ENCODE measurements at places on chromosomes 5 and 9.

- DNase-seq: no peak
Observed at GRCh38 chr9:127574072-127574993, 37.7 kb upstream of the STXBP1 start.

GRCh38 chr9:127567730-127568617 lies 44.1 kb upstream of the STXBP1 start:
- no peak for DNase-seq

DNA sequence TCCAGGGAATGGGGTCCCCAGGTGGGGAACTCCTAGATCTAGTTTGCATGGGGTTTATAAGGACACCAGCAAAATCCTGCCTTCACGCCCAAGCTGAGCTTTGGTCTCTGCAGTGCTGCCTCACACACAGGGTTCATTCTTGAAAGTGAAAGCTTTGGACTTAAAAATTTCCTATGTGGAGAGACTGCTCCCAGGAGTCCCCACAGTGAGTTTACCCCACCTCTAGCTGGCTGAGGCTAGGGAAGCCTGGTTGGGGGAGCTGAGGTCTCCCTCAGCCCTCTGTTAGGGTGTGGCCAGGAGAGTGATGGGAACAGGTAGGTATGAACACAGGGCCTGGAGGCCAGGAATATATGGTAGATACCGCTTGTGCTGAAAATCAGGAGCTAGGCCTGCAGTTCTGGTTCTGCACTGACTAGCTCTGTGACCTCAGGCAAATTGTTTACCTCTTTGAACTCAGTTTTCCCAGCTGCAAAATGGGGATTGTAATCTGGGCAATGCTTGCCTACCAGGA lies 41.5 kb upstream of the LARP1 start:
- no peak for DNase-seq

GRCh38 chr9:37784291-37784615 lies 611 bp downstream of the EXOSC3 start:
- DNase-seq: no peak

GRCh38 chr9:16515207-16515606 lies 355.3 kb downstream of the BNC2 start:
- DNase-seq: no peak

DNA sequence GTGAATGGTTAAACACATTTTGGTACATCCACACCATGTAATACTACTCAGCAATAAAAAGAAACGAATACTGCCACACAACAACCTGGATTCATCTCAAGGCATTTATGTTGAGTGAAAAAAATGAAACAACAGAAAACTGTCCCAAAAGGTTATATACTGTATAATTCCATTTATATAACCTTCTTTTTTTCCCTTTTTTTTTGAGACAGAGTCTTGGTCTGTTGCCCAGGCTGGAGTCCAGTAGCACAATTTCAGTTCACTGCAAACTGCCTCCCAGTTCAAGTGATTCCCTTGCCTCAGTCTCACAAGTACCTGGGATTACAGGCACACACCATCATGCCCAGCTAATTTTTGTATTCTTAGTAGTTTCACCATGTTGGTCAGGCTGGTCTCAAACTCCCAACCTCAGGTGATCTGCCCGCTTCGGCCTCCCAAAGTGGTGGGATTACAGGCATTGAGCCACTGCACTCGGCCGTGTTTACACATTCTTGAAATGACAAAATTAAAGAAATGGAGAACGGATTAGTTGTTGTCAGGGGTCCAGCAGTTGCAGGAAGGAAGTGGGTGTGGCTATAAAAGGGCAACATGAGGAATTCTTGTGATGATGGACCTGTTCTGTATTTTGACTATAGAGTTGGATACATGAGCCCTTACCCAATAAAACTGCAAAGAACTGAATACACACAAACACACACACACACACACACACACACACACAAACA lies 17.4 kb downstream of the PPP6C start:
- DNase-seq: no peak

GRCh38 chr5:25948278-25948677 lies 1090.1 kb downstream of the CDH9 start:
- DNase-seq: no peak

GRCh38 chr5:53035868-53036381 lies 46.8 kb downstream of the ITGA2 start:
- no peak for DNase-seq

DNA sequence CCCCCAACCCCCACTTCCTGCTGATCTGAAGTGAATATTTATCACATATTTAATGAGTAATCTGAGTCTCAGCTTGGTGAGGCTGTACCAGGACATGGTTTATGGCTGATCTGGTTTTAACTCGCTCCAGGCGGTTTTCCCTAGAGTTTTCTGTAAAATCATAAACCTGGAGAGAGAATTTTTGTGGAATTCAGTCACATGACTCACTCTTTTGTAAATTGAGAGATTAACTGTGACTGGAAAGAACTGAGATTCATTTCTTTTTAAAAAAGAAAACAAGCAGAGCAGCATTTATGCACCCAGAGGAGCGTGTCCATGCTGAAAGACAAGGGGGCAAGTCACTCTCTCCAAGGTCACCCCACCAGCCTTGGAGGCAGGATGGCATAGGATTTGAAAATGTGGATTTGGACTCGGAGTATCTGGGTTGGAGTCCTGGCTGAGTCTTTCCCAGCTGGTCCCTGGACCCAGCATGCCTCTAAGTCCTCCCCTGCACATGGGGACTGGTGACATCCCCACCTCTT lies 81.8 kb downstream of the ZNF618 start:
- no peak for DNase-seq

DNA sequence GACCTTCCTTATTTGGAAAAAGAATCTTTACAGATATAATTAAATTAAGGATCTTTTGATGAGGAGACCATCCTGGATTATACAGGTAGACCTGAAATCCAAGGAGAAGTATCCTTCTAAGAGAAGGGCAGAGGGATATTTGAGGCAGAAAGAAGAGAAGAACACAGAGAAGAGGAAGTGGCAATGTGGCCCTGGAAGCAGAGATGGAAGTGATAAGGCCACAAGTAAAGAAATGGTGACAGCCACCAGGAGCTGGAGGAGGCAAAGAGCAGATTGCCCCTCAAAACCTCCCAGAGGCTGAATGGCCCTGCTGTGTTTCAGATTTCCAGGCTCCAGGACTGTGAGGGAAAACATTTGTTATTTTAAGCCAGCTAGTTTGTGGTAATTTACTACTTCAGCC lies 93.0 kb upstream of the ANKRD55 start:
- no peak for DNase-seq

DNA sequence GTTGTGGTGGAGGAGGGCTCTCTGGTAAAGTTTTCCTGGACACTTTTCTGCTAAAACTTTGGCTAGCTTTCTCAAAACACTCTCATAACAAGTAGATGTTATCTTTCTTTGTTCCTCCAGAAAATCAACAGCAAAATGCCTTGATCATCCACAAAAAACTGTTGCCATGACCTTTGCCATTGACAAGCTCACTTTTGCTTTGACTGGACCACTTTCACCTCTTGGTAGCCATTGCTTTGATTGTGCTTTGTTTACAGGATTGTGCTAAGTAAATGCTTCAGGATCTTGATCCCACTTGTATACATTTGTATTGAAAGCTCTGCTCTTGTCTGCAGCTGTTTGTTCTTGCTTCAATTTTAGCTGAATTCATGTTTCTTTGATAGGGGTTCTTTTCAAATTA lies 143.9 kb upstream of the NR3C1 start:
- no peak for DNase-seq

GRCh38 chr5:18954239-18954638 lies 1033.8 kb downstream of the CDH18 start:
- DNase-seq: no peak

- no peak for DNase-seq
Observed at GRCh38 chr9:70385426-70385825, 29.0 kb downstream of the KLF9 start.

- DNase-seq: no peak
Observed at GRCh38 chr5:38799556-38800377, 46.0 kb upstream of the OSMR start.

- DNase-seq: no peak
Observed at GRCh38 chr5:98570010-98570409, 203.5 kb upstream of the RGMB start.

GRCh38 chr9:72292256-72292682 lies 72.7 kb downstream of the ZFAND5 start:
- DNase-seq: no peak

GRCh38 chr9:127390248-127390545 lies 6.8 kb upstream of the SLC2A8 start:
- no peak for DNase-seq

- DNase-seq: no peak
Observed at GRCh38 chr5:180296771-180297170, 4.9 kb upstream of the MAPK9 start.

DNA sequence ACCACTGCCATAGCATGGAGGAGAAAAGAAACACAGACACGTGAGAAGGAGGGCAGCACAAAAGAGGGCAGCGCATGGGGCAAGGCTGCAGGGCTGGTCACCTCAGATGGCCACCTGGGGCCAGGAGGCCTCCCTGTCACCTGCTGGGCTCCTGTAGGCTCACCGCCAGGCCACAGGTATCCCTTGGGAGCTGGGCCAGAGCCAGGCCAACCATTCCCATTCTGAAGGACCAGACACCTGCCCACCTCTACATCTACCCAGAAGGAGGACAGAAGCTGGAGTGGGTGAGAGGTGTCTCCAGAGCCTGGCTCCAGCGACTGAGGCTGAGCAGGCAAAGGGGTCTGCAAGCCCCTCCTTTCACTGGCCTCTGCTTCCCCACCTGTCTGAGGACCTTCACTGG lies 103.1 kb downstream of the PAX5 start:
- no peak for DNase-seq

DNA sequence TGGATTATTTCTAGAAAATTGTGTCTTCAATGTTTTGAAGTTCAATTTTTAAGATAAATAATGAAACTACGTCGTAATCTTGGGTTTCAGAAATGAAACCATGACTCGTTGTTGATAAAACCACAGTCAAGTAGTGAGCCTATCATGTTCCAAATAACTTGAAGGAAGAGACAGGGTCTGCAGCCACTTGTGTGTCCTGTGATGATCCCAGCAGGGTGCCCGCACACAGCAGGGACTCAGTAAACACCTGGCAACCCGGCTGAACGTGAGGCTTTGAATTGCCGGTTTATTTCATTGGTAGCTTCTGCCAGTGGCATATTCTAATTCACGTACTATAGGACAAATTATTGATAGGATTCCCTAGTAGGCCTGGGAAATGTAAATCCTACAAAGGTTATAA lies 679.6 kb downstream of the IRX1 start:
- DNase-seq: no peak

GRCh38 chr5:124172389-124173003 lies 573.9 kb downstream of the ZNF608 start:
- DNase-seq: no peak

- no peak for DNase-seq
Observed at GRCh38 chr9:98491828-98492227, 216.9 kb downstream of the GABBR2 start.

DNA sequence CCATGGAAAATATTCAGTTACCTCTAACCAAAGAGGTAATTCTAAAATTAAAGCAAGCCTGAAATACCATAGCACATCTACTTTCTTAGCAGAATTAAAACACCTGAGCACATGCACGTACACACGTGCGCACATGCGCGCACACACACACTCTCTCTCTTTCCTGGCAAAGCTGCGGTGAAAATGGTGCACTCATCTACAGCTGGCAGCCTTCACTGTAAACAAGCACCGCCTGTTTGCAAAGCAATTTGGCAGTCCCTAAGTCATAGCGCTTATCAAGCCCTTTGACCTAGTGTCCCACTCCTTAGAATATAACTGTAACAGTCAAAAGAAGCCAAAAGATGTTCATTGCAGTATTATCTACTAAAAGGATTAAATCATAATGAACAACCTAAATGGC lies 278.7 kb downstream of the DENND1A start:
- no peak for DNase-seq

DNA sequence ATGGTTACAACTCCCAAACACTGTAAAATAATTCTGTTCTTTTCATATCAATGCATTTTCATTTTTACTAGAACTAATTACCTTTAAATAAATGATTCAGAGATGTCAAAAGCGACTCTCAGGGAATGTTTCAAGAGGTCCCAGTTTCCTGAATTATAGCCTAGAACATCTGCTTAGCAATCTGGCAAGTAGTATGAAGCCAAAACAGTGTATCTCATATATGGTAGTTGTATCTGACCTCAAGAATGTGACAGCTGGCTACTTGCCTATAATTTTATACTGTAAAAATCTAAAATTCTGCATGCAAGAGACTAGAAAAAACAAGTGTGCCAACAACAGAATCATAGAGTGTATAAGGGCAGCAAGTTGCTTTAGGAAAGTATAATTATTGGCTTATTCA lies 187.7 kb upstream of the POU5F2 start:
- no peak for DNase-seq

DNA sequence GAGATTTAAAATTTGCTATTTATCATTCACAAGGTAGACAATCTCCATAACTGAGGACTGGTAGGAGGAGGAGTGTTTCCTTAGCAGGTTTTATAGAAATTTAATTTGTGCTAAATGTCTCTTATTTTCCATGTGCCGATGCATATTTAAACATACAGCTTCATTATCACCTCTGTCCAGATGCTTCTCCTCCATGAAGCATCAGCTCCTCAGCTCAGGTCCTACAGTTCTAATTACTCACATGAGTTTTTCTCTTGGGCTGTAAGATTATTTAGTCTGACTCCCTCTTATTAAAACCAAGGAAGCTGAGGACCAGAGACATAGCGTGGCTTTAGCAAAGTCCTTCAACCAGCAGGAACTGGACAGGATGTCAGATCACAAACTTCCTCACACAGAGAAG lies 300.2 kb upstream of the PANK3 start:
- no peak for DNase-seq

DNA sequence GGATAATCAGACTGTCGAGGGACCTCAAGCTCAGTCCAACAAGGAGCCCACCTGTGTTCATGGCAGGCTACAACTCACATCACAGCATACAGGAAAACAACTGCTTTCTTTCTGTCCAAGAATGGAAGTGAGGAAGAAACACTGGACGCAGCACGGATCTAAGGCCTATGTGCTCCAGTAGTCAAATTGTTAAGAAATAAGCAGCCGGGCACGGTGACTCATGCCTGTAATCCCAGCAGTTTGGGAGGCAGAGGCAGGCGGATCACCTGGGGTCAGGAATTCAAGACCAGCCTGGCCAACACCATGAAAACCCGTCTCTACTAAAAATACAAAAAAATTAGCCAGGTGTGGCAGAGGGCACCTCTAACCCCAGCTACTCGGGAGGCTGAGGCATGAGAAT lies 427.8 kb downstream of the BNC2 start:
- DNase-seq: no peak

DNA sequence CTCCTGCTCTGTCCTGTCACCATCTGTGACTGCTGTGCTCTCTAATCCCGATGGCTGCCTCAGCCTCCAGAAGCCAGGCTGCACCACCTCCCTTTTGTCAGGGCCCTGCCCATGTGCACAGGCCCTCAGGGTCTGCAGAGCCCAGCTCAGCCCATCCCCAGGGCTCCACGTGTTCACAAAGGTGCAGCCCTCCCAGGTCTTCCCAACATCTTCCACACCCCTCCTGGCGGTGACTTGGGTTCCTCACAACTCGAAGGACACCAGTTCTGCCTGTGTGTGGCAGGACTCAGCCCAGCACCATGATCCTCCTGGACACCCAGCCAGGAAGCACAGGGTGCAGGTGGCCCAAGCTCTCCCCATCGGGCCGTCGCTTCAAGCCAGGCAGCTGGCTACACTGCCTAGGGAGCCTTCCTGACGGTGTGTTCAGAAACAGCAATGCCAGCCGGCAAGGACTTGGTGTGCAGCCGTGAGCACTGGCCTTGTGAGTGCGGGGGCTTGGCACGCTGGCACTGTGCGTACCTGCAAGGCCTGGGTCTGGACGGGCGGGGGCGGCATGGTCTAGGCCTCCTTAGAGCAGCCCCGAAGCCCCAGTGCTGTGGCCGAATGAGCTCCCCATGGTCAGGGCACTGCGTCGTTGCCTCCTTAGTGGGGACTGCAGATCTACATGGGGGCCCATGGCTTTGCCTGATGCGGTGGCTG lies 96.1 kb downstream of the MRPL36 start:
- DNase-seq: no peak

GRCh38 chr5:141003031-141003430 lies 36.8 kb downstream of the PCDHAC2 start:
- DNase-seq: no peak
